ELR (cell line): ENCODE measurements at places on chromosomes 16 and 17.

- DNase-seq: peak; percentile 22
These were observed 80.2 kb downstream of the DYNLRB2 start for GRCh38 chr16:80620736-80621605.

GRCh38 chr17:49508061-49508865 is 13.2 kb downstream of the NGFR start:
- DNase-seq: peak; percentile 72

- DNase-seq: no peak
These were observed 21.9 kb downstream of the ZNF423 start for GRCh38 chr16:49833796-49834530.

DNA sequence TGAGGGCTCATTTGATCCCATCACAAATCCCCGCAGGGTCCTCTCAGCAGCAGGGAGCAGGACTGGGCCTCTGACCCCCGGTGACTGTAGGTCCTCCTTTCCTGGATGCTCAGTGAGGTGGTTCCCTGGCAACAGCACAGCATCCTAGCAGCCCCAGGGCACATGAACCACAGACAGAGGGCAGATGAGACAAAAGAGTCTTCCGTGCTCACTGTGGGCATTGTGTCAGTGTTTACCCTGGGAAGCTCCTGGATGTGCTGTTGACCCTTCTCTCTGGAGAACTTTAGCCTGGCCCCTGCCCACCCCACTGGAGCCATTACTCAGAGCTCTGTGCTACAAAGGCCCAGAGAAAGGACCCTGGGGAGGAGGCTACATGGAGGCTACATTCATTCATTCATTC is 21.7 kb upstream of the TMEM220 start:
- no peak for DNase-seq

DNA sequence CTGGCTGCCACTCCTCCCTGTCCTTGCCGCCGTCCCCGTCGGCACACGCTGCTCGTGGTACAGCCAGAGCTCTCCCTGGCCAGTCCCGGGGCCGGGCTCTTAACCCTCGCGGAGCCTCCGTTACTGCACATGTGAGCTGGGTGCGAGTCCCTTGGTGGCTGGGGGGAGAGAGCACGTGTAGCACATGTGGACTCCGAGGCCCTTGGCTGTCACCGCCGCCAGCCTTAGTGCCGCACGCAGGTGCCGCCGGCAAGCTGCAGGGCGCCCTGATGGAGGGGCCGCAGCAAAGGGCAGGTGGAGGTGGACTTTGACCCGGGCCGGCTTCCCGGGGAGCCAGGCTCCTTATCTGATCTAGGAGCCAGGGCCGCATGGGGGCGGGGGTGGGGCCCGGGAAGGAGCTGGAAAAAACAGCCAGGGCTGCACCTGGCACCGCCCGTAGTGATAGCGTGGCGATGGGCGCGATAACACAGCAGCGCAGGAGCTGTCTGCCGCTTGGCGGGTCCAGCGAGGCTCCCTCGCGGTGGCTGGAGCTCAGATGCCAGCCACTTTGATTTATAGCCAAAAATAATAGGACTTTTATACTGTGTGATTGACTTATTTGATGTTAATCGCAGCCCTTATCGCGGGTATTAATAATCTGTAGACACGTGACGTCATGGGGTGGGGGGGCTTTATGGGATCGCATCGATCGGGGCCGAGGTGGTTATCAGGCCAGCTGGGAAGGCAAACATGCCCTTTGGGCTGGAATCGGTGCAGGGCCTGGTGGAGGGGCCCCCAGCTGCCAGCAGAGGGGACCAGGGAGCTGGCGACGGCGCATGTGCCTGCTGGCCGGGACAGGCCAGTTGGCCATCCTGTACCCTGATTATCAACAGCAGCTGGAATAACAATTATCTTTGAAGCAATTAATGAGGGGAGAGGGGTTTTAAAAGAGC is 35.1 kb downstream of the ZFPM1 start:
- no peak for DNase-seq

- DNase-seq: no peak
These were observed 61.1 kb upstream of the KCNJ16 start for GRCh38 chr17:70013911-70014310.

DNA sequence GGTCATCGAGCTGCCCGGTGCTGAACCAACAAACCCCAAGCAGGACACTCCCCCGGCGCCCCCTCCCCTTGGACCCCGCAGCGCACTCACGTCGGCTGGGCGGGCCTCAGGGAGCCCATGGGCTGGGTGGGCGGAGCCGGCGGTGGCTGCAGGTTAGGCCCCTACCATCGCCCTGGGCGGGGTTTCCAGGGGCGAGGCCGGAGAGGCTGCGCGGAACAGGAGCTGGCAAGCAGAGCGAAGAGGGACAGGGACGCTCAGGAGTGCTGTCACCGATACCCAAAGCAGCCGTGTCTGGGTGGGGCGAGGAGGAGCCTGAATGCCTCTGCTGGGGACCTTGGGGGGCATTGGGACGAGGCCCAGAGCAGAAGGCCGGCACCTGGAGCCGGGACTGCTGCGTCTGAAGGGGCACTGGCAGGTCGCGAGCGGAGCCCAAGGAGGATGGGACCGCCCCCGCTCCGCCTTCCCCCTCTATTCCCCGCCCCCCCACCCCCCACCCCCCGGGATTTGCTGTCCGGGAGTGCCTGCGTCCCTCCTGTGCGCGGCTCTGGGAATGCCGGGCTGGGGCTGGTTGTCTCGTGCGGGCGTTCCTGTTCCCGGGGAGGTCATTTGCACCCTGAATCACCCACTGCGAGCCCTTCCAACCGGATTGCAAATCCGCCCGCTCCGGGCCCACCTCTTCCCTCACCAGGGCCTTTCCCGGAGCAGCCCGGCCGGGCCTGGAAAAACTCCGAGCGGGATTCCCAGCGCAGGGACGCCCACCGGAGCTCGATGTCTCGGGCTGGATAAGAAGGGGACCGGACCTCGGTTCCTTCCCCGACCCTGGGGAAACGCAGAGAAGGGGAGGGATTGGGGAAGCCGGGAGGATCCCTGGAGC is 902 bp downstream of the ARHGAP27 start:
- peak; percentile 81 for DNase-seq

GRCh38 chr16:77822661-77823060 is 34.3 kb downstream of the VAT1L start:
- DNase-seq: no peak

- DNase-seq: peak; percentile 82
These were observed 1.1 kb upstream of the GIT1 start for GRCh38 chr17:29590411-29591145.

GRCh38 chr17:40582328-40582901 is 17.1 kb upstream of the CCR7 start:
- no peak for DNase-seq

GRCh38 chr17:44736551-44737240 is 22.1 kb upstream of the ADAM11 start:
- DNase-seq: no peak

GRCh38 chr17:18896146-18896545 is 38.2 kb downstream of the PRPSAP2 start:
- no peak for DNase-seq

DNA sequence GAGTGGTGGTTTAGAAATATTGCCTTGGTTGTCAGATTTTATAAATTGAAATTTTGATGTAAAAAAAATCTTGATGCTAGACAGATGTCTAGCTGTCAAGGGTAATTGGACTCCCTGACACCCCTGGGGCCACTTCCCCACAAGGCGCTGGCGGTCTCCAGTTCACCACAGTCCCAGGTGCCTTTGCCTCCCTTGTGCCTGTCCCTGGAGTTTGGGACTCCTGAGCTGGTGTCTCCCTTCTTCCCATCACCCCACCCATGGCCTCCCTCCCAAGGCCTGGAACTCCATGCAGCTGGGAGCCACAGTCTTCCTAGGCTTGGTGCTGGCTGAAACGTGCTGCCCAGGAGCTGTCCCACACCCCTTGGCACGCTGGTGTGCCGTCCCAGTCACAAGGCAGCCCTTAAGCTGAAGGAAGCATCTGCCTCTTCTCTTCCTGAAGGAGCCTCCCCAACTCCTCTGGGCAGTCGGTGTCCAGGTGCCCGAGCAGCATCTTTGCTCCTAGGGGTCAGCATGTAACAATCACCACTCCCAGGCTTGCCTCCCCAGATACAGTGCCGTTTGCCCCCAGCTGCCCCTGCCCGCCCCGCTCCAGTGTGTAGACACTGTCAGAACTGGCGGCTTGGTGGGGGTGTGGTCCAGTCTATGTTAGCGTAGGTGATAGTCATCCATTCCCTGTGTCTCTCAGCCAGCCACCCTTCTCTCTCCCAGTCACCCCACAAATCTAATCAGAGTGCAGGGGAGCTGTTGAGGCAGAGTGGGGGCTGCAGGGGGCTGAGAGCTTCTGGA is 26.2 kb downstream of the POLR3E start:
- no peak for DNase-seq

- peak; percentile 54 for DNase-seq
These were observed 201.4 kb upstream of the CHMP6 start for GRCh38 chr17:80790021-80790765.

GRCh38 chr17:58679263-58680037 is 12.4 kb downstream of the TEX14 start:
- peak; percentile 85 for DNase-seq

- no peak for DNase-seq
These were observed 17.7 kb downstream of the NCBP3 start for GRCh38 chr17:3828151-3828851.

DNA sequence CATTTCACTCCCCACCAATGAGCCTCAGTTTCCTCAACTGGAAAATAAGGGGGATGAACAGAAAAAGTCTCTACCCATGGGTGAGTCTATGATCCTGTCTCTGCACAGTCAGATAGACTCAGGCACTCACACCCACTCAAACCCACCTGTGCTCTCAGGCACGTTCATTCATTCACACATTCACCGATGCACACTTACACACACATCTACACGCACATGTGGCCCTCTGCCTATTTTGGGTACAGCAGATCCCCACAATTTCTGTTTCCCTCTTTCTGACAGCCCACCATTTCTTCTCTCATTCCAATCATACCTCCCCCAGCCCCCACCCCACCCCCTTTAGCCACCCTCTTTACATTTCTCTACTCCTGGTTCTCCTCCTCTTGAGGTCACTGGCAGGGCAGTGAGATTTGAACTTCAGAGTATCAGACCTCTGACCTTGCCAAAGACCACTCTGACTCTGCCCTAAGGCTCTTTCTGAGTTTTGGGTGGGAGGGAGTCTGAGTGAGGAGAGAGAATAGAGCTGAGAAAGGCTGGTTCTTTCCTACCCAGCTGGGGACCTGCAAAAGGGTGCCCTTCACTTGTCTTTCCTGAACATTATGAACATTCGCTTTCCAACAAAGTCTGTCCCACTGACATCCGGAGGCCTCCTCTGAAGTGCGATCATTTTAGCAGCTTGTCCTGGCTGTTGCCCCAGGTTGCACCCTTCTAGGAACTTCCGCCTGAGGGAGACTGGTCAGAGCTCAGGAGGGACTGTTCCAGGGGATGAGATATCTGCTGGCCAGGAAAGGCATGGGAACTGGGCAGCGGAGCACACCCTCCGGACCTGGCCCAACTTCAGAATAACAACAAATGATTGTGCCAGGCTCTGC is 10.1 kb upstream of the COL1A1 start:
- peak; percentile 84 for DNase-seq

DNA sequence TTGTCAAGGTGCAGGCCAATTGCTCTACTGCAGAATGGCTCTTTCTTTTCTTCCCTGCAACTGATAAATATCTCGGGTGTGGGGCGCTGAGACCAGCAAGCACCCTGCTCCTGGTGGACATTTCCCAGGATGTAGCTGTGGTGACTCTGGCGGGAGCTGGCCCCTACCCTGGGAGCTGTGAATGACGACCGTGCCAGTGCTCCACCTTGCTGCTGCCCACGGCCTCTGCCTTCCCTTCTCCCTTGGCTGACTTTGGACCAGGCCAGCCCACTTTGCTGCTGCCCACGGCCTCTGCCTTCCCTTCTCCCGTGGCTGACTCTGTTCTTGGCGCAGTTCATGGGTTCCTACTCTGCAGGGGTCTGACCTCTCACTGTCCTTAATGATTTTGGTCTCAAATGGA is 16.1 kb downstream of the CARD14 start:
- DNase-seq: no peak
